ENCODE measurements at places on chromosomes 5 and 9.

DNA sequence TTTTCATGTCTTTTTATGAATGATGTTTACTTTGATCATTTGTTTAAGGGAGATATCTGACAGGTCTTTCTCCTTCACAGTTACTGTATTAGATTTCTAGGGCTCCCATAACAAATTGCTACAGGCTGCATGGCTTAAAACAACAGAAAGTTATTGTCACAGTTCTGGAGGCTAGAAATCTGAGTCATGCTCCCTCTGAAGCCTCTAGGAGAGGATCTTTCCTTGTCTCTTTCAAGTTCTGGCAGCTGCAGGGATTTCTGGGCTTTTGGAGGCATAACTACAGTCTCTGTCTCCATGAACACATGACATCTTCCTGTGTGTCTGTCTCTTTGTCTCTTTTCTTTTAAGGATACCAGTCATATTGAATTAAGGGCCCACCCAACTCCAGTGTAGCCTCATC, 557.3 kb upstream of the SEMA6A start:
- DNase-seq = no peak

GRCh38 chr5:43037636-43038495, 2.3 kb downstream of the ANXA2R start:
- DNase-seq = peak; percentile 64

- DNase-seq = peak; percentile 74
Observed at GRCh38 chr9:129836311-129837007, 1.2 kb downstream of the USP20 start.

- no peak for DNase-seq
Observed at GRCh38 chr5:40045429-40045828, 620.6 kb upstream of the DAB2 start.

DNA sequence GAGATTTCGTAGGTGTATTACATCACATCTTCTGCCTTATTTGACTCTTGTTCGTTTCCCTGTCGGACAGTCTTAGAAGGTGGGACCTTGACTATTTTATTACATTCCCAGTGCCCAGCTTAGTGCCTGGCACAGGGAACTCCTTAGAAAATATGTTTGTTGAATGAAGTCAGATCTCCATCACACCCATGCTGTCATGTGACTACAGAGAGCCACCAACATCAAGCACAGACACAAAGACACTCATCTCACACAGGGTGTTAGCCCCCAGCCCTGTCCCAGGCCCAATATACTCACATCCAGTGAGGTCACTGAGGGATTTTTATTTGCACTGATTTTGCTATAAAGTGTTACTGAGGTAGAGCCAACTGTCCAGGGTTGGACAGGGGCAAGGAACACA, 692 bp upstream of the SRA1 start:
- DNase-seq = no peak

DNA sequence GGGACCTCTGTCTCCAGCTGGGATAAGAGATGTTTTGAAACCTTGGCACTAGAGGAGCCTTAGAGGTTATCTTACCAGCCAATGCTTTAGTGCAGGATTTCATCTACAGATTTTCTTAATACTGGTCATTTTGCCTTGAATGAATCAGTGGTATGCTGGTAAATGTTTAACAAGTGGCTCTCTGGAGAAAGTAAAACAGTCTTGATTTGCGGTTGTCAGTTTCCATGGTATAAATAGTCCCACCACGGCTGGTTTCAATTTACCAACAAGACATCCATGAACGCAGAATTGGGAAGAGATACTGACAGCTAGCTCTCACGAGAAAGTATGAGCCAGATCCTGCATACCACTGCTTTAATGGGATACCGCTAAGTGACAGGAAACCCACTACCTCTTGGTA, 56.7 kb upstream of the CXCL14 start:
- no peak for DNase-seq
